T-helper 1 cell treated with Interleukin-12 subunit alpha and Interleukin-12 subunit beta and Interleukin-4 antibody, amounts not matched to agents 30 ng/mL and 1 ng/mL, for 36 hours (primary cell): ENCODE measurements at places on chromosomes 4 and X. TPM values are rescaled to one million over a fixed set of nuclear protein-coding genes. Genes with fewer than 3 reads are reported as not detected.

Gene DCAF4L1
- 0.32 TPM in 2 replicates for total RNA-seq

Gene SPP1
- total RNA-seq, result 0.63 and 1.3 TPM in 2 replicates

Gene PCDH10
- not detected in 2 replicates for total RNA-seq

Gene ATOH1
- total RNA-seq, result not detected in 2 replicates

Gene JADE3
- total RNA-seq, result 0.63 and 1.2 TPM in 2 replicates

Gene ATP1B4
- not detected in 2 replicates for total RNA-seq

Gene PCYT1B
- total RNA-seq, result 0.10 and 0.20 TPM in 2 replicates

Gene SMIM10
- total RNA-seq, result 0.49 and 0.54 TPM in 2 replicates

Gene SOD3
- total RNA-seq, result not detected in 2 replicates

Gene TMEM144
- total RNA-seq, result 0.39 TPM in 1 of 2 replicates, not detected in the other

Gene PNMA6F
- not detected in 2 replicates for total RNA-seq

Gene ARL9
- 0.07 and 0.15 TPM in 2 replicates for total RNA-seq

Gene EDA
- 2.5 and 2.6 TPM in 2 replicates for total RNA-seq

Gene ENPEP
- 1.1 and 1.7 TPM in 2 replicates for total RNA-seq

Gene GUCY1B1
- 0.07 and 0.15 TPM in 2 replicates for total RNA-seq

Gene CENPE
- total RNA-seq, result 35.3 and 40.5 TPM in 2 replicates

Gene LRRC66
- 0.27 TPM in 2 replicates for total RNA-seq

Gene TKTL2
- not detected in 2 replicates for total RNA-seq
